ENCODE measurements at places on chromosomes 3 and 15.

DNA sequence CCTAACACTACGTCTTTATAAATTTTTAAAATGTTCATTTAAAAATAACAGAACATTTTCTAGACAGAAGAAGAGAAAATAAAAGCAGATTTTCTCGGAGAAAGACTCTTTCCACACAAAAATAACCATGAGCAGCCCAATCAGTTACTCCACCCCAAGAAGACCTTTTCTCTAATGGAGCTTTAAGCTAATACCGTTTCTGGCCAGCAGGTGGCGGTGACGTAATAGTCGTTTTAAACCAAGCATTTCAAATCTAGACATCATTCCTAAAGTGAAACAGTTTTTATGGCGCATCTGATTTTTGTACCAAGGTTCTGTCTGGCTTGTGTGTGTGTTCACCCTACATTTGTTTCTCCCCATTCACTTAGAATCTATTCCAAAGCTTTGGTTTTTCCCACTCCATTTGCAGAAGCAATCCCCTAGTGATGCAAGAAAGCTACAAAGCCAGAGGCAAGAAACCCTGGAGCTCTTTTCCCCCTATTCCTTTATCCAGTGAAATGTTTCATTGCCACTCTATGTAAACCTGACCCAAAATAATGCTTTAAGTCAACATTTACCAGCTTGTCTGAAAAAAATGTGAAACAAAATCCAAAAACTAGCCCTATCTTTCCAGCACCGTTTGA, 336.7 kb upstream of the IGF1R start:
- peak; percentile 35 for DNase-seq

- no peak for DNase-seq
These were observed 983.6 kb upstream of the NR2F2 start for GRCh38 chr15:95346721-95347475.

DNA sequence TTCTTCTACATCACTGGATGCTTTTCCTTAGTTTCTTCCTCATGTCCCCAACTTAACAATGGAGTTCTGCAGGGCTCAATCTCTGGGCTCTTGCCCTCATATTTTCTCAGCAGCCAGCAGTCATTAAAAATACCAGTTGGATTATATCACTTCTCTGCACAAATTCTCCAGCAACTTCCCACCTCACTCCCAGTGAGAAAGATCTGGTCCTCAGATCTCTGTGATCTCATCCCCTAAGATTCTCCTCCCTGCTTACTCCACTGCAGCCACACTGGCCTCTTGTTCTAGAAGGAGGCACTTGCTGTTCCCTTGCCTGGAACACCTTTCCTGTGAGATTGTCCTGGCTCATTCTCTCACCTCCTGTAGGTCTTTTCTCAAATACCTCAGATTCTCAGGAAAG, 6.1 kb downstream of the ERICH6 start:
- DNase-seq, result no peak

DNA sequence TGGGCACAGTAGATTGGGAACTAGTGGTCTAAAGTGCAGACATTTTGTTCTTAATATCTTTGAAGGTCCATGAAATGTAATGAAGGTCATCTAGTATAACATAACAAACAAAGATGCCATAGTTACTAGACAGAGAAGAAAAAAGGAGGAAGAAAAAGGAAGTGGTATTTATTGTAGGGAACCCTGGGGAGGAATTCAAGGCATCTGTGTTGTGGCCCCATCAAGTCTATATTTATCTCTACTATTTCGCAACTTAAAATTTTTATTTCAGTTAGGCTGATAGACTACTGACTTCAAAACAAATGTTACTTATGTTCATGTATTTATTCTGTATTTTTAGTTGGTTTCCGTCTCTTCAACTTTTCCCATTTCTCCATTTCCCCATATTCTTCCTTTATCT, 48.9 kb upstream of the ZDHHC23 start:
- DNase-seq, result peak; percentile 25

DNA sequence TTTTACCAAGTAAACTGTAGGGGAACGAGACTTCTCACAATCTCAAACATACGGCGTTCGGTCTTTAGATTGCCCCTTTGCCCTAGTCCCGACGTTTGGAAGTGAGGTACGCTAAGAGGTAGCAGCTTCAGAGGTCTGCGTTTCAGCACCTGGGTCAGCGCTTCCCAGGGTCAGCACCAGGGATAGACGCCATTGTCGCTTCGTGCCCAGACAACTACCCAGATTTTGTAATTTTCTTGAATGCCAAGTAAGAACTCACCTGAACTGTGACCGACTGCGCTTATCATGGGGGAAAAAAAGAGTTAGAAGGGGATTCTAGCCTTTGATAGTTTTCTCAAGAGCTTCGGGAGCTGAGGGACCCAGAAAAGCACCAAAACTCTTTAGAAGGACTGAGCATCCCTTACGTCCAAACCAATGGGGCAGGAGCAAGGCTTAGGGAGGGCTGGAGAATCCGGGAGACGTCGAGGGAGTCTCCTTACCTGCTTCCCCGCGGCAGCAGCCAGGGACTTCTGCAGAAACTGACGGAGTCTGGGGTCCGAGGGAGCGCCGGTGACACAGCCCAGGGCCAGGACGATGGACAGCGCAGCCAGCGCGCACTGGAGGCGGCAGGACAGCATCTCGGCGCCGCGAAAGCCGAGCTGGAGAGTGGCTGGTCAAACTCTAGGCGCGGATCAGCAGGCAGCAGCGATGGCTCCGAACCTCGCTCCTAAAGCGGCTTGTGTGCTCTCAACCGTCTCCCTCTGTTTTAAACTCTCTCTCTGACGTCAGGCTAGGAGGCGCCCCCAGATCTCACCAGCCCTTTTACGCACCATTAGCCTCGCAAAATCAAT, at the start of gene SST:
SST (minus strand) TSS at position 720 of the 830 bp plus-strand sequence; CDS start at position 617, 103 bp downstream.
- no peak for DNase-seq

GRCh38 chr3:188901126-188901525, 270.6 kb upstream of the TPRG1 start:
- no peak for DNase-seq

- no peak for DNase-seq
These were observed 449.3 kb downstream of the TAFA4 start for GRCh38 chr3:68483041-68483440.

GRCh38 chr3:31953091-31953490, 28.0 kb downstream of the OSBPL10 start:
- DNase-seq, result no peak

DNA sequence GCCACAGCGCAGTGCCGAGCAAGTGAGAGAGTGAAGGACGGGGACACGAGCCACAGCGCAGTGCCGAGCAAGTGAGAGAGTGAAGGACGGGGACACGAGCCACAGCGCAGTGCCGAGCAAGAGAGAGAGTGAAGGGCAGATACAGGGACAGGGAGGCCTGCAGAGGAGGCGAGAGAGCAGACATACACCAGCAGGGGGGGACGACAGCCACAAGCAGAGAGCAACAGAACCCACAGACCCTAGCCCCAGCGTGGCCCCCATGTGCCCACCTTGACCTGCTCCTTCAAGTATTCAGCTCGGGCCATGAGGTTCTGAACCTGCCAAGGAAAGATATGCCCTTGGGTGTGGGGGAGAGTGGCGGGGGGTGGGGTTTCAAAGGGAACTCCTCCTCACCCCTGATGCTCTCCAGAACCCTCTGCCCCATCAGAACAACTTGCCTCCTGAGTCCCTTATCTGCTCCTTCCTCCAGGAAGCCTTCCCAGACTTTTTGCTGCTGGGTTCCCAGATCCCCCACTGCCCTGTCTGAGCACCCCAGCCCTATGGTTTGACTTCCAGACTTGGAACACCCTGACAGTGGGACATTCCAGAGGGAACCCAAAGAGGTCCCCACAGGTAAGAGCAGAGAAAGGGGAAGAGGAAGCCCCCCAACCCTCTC, 5.3 kb downstream of the ULK3 start:
- DNase-seq, result no peak

- DNase-seq, result no peak
These were observed 7.5 kb upstream of the IGSF10 start for GRCh38 chr3:151468284-151468917.

DNA sequence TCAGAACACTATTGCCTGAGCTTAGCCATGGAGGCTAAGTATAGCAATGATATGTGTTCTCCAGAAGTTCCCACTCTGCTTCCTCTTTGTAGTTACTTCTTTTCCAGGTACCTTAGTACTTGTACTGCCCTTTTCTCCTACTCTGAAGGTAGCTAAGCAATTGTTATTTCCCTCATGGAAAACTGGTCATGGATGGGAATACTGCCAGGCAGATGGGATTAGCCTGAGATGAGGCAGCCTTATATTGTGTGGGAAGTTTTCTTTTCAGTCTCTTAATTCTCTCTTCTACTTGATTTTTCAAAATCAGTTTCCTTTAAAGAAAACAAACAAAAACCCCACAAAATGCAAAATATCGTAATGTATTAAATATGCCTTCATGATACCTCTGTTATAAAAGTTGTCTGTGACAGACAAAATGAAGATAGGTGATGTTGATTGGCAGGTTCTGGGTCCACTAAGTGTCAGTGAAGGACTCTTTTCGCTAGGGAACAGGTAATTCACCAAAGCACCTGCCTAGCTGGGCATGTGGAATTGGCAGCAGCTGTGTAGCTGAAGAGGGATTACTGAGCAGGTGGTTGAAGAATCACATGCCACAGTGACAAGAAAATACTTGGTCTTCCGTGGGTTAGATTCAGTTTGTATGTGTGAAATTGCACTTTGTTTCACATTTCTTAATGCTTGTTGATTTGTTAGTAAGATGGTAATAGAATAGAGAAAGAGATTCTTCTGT, 4.1 kb downstream of the ZNF609 start:
- no peak for DNase-seq

DNA sequence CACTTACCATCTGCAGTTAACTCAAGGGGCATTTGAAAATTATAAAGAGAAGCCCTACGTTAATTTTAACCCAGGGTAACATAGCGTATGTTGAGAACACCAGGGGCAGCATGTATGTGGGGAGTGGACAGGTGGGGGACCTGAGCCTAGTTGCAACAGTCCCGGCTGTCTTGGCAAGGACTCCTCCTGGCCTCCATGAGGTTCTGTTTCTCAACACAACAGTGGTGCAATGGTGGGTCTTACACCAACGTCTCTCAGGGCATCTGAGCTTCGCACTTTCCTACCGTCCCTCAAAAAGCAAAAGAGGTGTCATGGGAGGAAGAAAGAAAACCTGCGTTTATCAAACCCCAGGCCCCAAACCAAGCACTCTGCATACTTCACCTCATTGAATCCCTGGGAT, 50.6 kb downstream of the MGLL start:
- DNase-seq, result no peak

GRCh38 chr3:185115371-185115770, 37.5 kb downstream of the C3orf70 start:
- no peak for DNase-seq

DNA sequence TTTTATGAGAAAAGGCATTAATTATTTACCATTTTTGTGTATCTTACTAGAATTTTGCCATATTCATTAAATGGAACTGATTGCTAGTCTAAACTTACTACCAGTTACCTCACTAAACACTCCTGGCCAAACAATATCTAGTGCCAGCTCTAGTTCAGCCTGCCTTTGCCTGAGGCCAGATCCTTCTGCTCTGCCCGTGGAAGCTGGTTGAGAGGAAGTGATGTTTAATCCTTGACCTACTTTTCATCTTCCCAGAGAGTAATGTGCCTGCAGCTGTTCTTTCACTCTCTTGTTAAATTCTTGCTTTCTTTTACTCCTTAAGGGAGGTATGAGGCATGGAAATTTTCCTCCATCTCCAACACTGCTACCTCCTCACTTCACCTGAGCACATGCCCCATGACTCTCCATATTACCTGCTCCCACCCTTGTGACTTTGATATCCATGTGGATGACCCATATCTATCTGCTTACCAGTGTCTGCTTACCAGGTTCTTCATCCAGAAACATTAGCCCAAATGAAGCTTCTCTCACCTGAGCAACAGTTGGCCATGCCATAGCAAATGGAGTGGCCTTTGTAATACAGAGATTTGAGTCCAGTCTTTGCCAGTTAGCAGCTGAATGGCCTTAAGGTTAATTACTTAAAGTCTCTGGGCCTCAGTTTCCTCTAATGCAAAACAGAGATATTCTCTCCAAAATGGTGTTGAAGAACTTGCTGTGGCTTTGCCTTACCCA, 53.4 kb downstream of the UBE2E1 start:
- no peak for DNase-seq

GRCh38 chr3:167520266-167521005, 46.6 kb upstream of the SERPINI2 start:
- DNase-seq, result no peak

- no peak for DNase-seq
These were observed 173.5 kb downstream of the TNIK start for GRCh38 chr3:171286580-171287249.

DNA sequence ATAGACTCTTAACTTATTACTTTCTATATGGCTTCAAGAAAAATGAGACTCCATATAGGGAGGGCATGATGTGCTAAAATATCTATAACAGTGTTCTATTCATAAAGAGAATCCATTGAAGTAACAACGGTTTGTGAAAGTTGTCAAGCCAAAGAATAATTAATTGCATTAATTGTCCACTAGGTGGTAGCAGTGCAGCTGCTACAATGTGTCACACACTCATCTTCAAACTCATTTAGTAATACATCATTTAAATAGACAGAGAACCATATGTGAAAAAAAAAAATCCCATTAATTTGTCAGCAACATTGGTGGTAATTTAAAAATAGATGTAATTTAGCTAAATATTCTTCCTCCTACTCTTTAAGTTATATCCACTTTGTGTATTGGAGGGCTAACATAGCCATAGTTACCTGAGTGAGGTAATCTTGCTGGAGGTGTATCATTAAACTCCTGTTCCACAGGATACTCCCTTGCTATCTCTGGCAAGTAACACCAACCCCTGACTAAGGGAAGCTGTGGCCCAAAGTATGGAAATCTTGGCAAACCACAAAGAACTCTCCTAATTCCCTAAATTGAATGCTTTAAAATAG, 3.7 kb upstream of the CPA3 start:
- peak; percentile 18 for DNase-seq

GRCh38 chr15:45799508-45799907, 164.7 kb downstream of the SQOR start:
- no peak for DNase-seq

DNA sequence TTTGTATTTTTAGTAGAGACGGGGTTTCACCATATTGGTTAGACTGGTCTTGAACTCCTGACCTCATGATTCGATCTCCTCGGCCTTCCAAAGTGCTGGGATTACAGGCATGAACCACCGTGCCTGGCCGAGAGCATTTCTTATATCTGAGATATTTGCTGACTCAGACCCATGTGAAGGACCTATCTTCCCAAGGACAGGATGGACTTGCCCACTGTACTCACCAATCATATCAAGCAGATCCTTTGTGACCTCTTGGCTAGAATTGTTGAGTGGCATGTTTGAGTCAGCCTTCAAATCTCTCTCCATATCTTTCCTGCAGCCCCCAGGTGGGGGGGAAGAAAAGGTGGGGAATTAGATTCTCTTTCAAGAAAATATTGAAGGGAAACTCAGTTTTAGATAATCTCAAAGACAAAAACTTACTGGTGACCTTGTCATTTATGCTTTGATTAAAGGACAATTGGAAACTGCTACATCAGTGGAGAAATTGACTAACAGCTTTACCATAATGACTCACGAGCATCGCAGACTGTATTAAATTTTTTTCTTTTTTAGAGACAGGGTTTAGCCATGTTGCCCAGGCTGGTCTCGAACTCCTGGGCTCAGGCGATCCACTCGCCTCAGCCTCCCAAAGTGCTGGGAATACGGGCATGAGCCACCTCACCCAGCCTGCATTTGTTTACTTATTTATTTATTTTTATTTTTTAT, 3.1 kb downstream of the C3orf62 start:
- DNase-seq, result no peak
